Pulmonary artery endothelial cell (primary cell): ENCODE measurements at places on chromosomes 12 and 14. TPM values are rescaled to one million over a fixed set of nuclear protein-coding genes. Genes with fewer than 3 reads are reported as not detected.

- peak; percentile 0 for DNase-seq
Measured at GRCh38 chr14:88351966-88352691, 29.1 kb upstream of the KCNK10 start.

GRCh38 chr12:21828136-21828775, 53.8 kb upstream of the KCNJ8 start:
- DNase-seq: no peak

The PLXNC1 gene
- 0.53 and 0.71 TPM in 2 replicates for total RNA-seq

DNA sequence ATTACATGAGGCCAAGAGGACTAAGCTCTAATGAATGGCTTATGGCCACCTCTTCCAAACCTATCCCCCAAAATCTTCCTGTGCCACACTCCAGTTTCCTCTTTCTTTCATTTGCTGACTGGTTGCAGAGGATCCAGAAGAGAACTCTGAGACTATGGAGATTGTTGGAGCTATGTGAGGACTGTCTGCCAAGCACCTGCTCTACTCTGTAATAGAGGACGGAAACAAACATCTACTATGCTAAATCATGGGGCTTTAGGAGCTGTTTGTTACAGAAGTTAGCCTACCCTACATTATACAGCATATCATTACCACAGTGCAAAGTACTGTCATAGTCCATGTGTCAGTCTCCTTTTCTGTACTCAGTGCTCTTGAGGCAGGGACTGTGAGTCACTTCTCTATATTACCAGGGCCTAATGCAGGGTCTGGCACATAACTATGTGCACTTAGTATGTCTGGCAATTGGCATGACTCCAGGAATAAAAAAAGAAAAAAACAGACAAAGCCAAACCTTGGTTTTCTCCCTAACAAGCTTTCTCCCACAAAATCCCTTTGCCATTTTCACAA, 95.1 kb downstream of the RPAP3 start:
- DNase-seq: no peak

DNA sequence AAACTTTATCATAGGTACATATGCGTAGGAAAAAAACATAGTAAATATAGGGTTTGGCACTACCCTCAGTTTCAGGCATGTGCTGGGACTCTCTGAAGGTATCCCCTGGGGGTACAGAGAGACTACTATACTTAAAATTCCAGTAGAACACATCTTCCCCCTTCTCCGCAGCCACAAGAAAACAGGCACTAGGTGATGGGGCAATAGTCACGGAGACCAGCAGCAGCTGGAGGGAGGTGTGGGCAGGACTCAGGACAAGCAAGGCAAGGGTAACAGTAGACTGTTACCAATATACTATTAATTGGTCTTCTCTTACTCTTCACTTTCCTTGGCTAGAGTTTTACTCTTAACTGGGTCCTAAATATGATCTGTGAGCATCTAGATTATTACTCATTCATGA, 4.6 kb upstream of the PAPOLA start:
- no peak for DNase-seq

The GLIPR1L1 gene
- not detected in 2 replicates for total RNA-seq

- no peak for DNase-seq
Measured at GRCh38 chr14:31934767-31935266, 142.3 kb upstream of the ARHGAP5 start.

DNA sequence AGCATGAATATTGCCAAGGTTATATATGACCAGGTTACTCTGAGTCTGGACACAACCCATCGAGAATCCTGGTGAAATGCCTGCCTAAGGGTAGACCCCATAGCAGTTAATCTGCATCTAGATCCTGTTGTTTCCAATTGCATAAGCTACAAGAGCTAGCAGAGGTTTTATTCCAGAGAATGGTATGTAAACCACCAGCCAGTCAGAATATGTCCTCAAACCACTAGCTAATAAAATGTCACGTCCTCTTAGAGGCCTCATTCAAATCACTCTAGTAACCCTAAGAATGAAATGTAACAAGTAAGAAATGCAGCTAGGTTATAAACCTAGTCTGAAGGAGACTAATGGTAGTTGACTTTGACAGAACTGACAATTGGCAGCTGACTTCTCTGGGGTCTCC, 9.0 kb upstream of the YLPM1 start:
- DNase-seq: no peak

GRCh38 chr14:66624336-66624937, 116.5 kb downstream of the GPHN start:
- peak; percentile 37 for DNase-seq

The CCDC175 gene
- not detected in 2 replicates for total RNA-seq

- DNase-seq: no peak
Measured at GRCh38 chr14:25067600-25067999, 17.7 kb upstream of the STXBP6 start.

- DNase-seq: no peak
Measured at GRCh38 chr14:71610797-71611196, 321.4 kb upstream of the RGS6 start.

DNA sequence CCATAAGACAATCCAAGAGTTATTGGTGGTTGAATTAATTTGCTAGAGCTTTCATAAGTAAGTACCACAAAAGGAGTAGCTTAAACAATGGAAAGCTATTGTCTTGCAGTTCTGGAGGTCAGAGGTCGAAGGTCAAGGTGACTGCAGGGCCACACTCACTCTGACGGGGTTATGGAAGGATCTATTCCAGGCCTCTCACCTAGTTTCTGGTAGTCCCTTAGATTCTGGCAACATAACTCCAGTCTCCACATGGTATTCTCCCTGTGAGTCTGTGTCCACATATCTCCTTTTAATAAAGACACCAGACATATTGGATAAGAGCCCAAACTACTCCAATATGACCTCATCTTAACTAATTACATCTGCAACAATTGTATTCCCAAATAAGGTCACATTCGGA, 273.4 kb downstream of the FOXN3 start:
- no peak for DNase-seq

DNA sequence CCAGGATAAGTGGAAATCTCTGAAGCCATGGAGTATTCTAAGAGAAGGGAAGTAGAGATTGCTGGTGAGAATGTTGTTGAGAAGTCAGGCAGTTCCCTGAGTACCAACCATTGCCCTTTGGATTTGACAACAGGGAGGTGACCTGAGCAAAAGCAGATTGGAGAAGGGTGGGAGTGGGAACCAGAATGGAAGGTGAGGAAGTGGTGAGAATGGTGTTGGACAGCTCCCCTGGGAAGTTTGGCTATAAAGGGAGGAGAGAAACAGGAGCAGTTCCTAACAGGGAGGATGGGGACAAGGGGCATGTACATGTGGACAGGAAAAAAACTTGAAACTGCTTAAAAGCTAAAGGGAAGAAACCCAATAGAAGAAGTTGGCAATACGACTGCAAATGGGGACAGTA, 198.1 kb downstream of the ETV6 start:
- no peak for DNase-seq

- no peak for DNase-seq
Measured at GRCh38 chr12:106866426-106867080, 89.2 kb upstream of the TMEM263 start.

The DPY19L2 gene
- total RNA-seq: 0.20 and 2.2 TPM in 2 replicates

The TMTC2 gene
- total RNA-seq: 3.6 and 10.1 TPM in 2 replicates

DNA sequence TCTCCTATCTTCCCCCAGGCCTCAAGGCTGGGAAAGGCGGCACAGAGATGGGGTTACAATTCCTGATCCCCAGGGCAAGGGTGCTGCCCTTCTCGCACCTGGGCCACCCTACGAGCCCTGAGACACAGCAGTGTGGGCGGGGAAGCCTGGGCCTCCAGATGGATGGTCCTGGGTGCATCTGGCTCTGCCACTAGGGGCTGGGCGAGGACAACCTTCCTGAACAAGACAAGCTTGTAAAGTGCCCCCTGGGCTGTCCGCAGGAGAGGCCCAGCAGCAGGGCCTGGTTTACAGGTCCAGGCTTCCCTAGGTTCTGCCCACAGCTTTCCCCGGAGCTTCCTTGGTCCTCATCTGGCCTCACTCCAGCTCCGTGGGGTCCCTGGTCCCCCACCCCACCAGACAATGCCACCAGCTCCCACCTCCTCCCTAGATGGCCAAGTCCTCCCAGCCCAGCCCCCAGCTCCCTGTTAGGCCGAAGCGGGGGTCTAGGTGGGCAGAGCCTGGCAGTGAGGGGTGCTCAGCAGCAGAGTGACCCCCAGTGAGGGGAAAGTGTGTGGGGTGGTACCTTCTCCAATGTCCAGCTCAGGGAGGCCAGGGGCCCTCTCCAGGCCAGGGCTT, 8.9 kb downstream of the ARL6IP4 start:
- no peak for DNase-seq

GRCh38 chr12:55937981-55938380, 7.0 kb downstream of the DGKA start:
- DNase-seq: no peak

DNA sequence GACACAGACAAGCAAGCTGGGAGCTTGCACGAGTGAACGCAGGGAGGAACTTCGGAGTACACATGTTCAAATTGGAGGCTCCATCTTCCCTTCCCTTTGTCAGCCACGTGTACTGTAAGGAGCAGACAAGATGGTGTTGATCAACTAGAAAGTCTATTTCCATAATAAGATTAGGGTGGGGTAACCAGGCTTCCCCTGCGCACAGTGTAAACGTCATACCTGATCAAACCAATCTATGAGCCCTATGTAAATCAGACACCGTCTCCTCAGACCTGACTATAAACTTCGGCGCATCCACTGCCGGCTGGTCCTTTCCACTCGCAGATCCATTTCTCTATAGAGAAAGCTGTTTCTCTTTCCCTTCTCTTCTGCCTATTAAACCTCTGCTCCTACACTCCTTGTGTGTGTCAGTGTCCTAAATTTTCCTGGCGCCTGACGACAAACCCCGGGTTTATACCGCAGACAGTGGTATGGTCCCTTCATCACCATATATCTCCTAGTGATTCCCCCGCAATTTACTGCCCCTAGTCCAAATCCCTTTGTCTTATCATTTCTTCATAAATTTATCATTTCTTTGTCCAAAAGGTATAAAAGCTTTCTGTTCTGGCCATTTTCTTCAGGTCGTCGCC, 7.5 kb upstream of the ETFBKMT start:
- DNase-seq: no peak

DNA sequence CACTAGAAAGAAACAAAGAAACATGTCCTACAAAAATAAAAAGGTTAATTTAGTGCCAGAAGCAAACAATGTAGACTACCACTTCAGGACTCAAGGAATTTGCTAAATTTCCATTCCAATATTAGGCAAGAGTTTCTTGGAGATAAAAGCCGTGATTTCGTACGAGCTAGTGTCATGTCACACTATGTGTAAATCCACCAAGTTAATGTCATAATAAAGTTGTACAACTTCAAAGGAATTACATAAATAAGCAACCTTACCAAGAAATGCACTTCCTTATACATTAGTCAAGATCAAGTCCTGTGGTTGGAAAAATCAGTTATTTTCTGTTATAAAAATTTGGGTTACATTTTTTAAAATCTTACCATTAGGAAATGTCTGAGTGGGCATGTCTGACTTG, 1222.8 kb downstream of the GALC start:
- no peak for DNase-seq

GRCh38 chr14:84162633-84163032, 1367.3 kb upstream of the FLRT2 start:
- no peak for DNase-seq

DNA sequence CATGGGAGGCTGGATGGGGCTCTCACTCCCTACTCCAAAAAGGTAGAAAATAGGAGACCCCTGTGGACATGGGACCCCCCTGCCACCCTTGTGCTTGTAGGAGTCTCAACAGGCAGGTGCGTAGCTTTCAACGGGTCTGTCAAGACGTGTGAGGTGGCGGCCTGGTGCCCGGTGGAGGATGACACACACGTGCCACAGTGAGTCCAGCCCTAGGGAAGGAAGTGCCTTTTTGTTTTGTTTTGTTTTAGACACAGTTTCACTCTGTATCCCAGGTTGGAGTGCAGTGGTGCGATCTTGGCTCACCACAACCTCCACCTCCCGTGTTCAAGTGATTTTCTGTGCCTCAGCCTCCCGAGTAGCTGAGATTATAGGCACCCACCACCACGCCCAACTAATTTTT, 12.9 kb downstream of the P2RX4 start:
- DNase-seq: no peak

- DNase-seq: no peak
Measured at GRCh38 chr14:59394268-59394667, 70.9 kb downstream of the GPR135 start.

- DNase-seq: no peak
Measured at GRCh38 chr12:124774054-124774461, 89.6 kb downstream of the SCARB1 start.

GRCh38 chr12:108633534-108634248, at the start of gene SELPLG:
Gene SELPLG, minus strand, starts transcription at chr12:108633894. Its CDS starts 9,587 bp downstream, at chr12:108624307.
- no peak for DNase-seq

GRCh38 chr12:48973531-48973930, 2.0 kb upstream of the WNT10B start:
- no peak for DNase-seq

- no peak for DNase-seq
Measured at GRCh38 chr14:30958555-30959407, 66.7 kb upstream of the AP4S1 start.

The KRT79 gene
- total RNA-seq: not detected in 2 replicates

- no peak for DNase-seq
Measured at GRCh38 chr12:6200256-6201212, at the start of gene CD9. Gene CD9, plus strand, starts transcription at chr12:6200400. Its CDS starts 100 bp downstream, at chr12:6200500.

The ANKRD33 gene
- total RNA-seq: 0.07 and 0.20 TPM in 2 replicates

DNA sequence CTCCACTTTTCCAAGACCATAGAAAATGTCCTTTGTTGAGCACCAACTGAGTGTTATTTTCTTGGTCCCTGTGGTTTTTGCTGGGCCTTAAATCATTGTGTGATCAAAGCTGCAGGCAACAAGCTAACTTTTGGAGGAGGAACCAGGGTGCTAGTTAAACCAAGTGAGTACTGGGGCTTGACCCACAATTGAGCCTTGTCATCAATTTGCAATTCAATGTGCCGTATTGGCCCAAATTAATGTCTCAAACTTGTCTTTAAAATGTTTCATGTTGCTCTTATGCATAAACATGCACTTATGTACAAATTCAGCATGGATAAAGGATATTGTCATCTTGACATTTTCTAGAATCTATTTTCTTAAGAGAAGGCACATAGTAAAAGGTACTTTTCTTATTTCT, 62.3 kb downstream of the DAD1 start:
- DNase-seq: no peak

The PZP gene
- total RNA-seq: 0.14 and 0.40 TPM in 2 replicates

DNA sequence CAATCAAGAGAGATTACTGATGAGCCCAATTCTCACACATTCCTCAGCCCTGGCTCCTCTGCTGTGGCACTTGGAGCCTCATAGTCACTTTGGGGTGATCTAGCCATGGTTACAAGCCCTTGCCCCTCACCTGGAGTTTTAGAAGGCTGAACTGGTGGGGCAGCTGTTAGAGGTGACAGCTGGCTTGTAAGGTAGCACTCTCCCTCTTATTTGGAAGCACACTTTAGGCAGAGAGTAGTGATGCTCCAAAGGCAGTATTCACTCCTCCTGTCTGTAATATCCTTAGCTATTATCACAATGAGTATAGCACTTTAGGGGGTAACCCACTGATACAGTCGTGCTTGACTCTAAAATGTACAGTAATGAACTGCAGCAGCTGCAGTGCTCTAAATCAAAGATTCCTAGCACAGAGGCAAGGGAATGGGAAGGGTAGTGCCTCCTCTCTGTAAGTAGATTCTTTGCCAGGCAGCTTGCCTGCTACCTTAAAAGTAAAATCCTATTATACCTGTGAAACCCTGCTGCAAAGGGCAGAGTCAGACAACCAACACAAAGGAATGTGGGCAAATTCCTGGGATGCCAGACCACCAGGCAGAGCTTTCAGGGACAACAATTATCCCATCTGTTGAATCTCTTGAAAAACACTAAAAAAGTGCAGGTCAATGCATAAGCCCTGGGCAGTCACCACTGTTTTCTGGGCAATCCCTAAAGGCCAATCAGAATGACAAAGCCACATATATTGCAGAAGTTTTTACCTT, 336.3 kb downstream of the NOVA1 start:
- no peak for DNase-seq
